ENCODE measurements at places on chromosomes 7 and 10.

DNA sequence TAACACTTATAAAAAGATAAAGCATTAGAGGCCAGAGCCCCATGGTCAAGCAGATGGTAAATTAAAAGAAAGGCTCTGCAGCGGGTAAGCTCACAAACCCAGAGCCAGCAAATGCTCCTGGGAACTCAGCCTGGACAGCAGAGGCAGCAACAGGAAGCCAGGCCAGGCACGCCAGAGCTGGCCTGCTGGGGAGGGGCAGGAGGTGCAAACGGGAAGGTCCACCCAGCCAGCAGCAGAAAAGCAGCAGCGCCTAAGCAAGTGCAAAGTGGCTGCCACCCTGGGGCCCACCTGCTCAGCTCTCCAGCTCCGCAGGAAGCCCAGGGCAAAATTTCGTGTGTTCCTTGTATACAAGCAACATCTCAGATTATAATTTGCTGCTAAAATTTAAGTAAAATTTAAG is 82.7 kb upstream of the GPR22 start:
- no peak for DNase-seq

- DNase-seq: no peak
Observed at GRCh38 chr10:32269343-32270100, 77.4 kb downstream of the EPC1 start.

- no peak for DNase-seq
Observed at GRCh38 chr10:128850647-128851046, 616.4 kb upstream of the MGMT start.

GRCh38 chr7:127876393-127876792 is 154.8 kb downstream of the LRRC4 start:
- no peak for DNase-seq

- no peak for DNase-seq
Observed at GRCh38 chr10:76869931-76870330, 767.7 kb downstream of the KCNMA1 start.

DNA sequence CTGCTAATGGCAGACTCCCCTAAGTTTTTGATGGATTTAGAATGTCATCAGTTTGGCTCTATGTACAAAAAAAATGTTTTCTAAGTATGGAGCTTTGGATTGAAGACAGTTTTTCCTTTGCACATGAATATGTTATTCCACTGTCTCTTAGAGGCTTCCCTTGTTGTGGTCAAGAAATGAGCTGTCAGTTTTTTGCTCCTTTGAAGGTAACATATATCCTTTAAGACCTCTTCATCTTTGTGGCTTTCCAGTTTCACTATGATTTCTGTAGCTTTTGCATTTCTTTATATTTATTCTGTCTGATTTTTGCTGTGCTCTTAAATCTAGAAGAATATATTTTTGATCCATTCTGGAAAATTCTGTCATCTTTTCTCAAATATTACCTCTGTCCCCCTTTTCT is 15.8 kb upstream of the ODAD2 start:
- DNase-seq: no peak

DNA sequence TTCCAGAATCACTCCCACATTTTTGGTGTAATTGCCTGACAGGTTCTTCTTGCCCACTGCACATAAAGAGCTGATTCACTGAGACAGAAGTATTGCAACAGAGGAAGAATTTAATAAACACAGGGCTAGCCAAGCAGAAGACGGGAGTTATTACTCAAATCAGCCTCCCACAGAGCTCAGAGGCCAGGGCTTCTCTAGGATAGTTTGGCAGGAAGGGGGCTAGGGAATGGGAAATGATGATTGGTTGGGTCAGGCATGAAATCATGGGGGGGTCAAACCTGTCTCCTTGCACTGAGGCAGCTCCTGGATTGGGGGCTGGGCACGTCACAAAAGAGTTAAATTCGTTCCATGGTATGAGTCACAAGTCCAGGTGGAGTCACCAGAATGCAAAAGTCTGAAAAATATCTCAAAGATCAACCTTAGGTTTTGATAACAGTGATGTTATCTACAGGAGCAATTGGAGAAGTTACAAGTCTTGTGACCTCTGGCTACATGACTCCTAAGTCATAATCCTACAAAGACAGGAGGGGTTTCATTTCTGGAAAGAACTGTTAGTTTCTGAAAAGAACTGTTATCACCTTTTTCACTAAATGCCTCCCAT is 30.2 kb upstream of the ERCC6 start:
- no peak for DNase-seq

- no peak for DNase-seq
Observed at GRCh38 chr10:13440185-13441061, 88.4 kb downstream of the BEND7 start.

- no peak for DNase-seq
Observed at GRCh38 chr7:11557627-11558026, 274.4 kb downstream of the THSD7A start.

GRCh38 chr7:106246902-106247711 is 37.7 kb downstream of the NAMPT start:
- no peak for DNase-seq

DNA sequence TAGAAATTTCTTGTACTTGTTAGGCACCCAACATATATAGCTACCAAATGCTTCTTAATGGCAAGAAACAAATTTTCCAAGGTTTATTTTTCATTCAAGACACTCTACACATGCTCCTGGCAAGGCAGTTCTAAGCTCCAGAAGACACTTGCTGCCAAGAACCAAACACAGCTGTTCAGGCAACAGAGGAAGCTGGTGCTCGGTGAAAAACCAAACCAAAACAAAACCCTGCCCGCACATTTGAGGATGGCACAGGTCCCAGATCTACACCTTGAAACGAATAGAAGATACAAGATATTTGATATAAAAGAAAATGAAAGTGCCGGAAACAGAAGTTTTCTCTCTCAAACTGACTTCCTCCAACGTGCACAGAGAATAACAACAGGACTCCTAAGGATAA is 4.9 kb upstream of the DNTT start:
- DNase-seq: no peak

GRCh38 chr10:1187151-1187854 is 131.1 kb downstream of the WDR37 start:
- no peak for DNase-seq

DNA sequence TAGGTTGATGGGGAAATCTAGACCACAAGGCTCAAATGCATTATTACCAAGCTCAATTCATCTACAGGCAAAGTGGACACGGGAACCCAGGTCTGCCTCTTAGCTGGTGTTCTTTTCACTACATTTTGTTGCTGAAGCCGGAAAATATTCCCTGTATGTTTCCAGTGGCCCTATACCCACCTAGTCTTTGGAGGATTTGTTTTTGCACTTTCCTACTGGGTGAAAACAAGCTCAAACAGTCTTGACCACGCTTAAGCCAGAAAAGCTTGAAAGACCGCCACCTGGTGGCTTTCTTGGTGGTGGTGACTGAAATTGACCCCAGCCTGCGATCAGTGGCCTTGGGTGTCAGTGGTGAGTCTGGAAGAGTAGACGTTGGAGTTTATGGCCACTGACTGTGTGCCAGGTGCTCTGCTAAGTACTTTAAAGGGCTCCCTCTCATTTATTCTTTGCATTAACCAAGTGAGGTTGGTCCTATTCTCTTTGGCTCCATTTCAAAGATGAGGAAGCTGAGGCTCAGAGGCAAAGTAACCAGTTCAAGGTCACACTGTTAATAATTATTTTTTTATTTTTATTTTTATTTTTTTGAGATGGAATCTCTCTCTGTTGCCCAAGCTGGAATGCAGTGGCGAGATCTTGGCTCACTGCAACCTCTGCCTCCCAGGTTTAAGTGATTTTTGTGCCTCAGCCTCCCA is 11.1 kb upstream of the CRTAC1 start:
- DNase-seq: peak; percentile 2

- DNase-seq: no peak
Observed at GRCh38 chr10:93746844-93747284, 10.9 kb upstream of the LGI1 start.

GRCh38 chr10:28600056-28600455 is 67.1 kb downstream of the WAC start:
- no peak for DNase-seq

DNA sequence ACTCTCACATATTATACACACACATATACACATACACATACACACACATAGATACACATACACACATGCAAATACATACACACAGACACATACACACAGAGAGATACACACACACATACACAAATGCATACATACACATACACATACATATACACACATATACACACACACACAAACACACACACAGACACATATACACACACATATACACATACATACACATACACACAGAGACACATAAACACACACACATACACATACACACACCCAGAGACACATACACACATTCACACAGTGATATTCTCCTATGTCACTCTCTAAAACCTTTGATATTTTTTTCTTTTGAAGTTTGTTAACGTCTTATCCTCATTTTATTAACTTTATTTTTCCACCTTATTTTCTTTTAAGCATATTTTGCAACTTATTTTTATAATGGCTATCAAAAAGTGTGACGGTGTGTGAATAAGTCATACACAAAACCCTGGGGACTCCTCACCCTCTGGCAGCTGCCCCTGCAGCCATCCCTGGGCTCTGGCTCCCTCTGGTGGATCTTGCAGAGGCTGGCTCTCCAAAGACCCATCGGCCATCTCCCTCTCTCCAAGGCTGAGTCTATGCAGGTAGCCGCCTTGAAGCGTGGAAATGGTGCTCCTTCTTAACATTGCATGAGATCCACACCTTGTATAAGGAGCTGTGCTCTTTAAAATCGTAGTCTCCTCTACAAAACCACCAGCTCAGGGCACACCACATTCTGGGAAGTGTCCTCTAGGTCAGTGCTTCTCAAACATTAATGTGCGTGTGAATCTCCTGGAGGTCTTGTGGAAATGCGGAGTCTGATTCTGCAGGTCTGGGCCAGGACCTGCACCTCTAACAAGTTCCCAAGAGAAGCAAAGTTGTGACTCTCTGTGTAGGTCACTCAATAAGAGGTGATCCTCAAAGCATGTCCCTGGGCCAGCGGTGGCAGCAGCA is 4.1 kb upstream of the C10orf120 start:
- DNase-seq: peak; percentile 3

DNA sequence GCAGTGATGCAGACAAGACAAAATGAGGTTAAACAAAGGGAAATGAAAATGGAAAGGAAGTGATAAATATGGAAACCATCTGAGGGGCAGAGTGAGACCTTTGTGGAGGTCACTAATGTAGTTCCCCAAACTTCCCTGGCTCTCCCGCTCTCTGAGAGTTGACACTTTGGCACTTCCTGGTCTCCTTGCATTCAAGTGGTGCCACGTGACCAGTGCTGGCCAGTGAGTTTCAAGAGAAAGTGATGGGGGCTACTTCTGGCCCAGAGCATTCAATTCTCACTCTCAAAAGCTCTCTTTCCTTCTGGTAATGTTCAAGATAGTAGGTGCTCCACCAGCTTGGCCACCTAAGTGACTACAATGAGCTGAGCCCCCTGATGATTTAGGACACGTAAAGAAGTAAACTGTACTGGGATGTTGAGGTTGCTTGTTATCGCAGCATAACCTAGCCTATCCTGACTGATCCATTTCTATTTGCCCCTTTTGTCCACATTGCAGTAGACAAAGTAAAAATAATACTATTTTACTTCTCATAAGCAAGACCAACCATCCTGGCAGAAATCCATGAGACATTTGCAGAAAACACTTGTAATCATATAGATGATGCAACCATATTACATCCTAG is 242.0 kb upstream of the YAE1 start:
- no peak for DNase-seq

DNA sequence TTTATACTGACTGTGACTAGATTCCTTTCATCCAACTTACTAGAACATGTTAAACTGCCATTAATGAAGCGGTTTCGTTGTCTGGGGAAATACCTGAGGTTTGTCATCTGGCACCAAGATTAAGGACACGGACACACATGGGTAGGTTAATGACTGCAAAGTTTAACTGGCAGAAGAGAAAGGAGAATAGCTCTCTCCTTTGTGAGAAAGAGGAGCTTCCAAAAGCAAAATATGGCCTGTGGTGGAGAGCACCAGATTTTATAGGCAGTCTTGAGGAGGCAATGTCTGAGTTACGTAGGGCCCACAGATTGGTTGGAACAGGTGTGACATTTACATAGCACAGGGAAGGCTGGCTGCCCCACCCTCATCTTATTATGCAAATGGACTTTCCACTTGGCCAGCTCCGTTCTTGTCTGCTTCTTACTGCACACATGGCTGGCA is 1193.0 kb upstream of the CELF2 start:
- DNase-seq: no peak

- no peak for DNase-seq
Observed at GRCh38 chr10:129517680-129518057, 50.6 kb downstream of the MGMT start.

DNA sequence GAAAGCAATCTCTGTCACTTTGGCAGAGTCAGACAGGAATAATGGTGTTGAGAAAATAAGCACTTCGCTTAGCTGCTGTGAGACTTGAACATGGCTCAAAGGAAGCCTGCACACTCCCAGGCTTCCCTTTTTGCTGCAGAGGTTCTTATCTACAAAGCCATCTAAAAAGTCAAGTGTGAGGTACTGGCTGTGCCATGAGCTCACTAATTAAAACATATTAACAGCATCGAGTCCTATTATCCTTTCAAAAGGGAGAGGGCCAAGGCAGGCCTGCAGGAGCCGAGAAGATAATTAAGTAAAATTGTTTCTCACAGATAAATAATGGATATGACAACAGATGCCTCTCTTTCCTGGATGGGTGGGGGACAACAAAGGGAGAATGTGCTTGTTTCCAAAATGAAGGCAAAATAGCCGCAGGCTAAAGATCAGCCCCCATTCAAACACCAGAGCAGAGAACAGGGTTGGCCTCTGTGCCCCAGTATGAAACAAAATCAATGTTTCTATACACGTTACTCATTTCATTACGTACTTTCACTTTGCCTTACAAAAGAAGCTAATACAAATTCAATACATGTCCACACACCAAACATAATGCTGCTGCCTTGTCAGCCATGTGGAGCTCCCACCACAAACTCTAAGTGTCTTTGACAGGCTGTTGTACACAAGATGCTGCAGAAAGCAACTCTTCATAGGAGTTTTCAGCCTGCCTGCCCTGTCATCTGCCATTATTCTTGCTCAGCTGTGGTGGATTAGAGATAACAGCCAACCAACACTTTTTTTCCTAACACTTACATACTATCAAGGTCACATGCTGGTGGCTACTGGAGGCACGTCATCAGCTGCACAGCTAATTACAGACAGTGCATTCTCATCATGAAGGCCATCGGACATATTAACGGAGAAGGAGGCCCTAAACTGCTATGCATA is 55.3 kb downstream of the ELAPOR2 start:
- DNase-seq: no peak

DNA sequence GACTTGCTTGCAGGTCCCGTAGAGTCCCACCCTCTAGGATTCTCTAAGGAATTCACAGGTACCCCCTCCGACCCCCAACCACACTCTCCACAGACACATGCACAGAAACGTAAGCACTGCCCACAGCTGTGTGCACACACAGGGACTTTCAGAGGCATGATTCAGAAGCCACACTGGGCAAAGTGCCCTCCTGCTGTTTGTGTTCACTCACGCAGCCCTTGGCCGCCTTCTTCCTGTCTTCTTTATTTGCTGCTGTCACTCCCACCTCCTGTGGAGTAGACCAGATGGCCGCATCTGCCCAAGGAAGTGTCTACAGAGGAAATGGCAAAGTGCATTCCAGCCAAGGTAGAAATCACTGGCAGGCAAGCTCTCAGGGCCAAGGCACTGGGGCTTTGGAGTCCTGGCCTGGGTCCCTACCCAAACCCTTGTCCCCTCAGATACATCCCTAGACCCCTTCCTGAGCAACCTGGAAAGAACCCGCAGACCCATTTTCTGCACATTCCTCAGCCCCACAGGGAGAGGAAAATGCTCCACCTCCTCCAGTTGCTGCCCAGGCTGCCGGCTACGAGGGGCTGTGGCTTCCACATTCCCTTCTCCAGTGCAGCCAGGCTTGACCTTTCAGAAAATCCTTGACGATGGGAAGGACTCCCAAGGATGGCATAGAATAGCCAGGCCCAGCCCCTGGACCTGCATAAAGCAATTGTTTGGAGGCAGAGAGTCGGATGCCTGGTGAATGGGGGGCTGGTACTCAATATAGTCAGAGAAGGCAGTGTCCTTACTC is 21.6 kb upstream of the GIMAP8 start:
- DNase-seq: no peak

Measured in stimulated activated CD8-positive, alpha-beta memory T cell treated with anti-CD3 and anti-CD28 coated beads, Interleukin-4, amount 100 ng/mL, for 1 hour (primary cell).